ENCODE measurements at places on chromosomes 4 and X. TPM values are rescaled to one million over a fixed set of nuclear protein-coding genes. Genes with fewer than 3 reads are reported as not detected.

CFP gene
- total RNA-seq: 2.8 TPM

PLP2 gene
- total RNA-seq: 12.1 TPM

ZNF157 gene
- 0.81 TPM for total RNA-seq

RHOXF2 gene
- total RNA-seq: not detected

SGMS2 gene
- total RNA-seq: 9.7 TPM

POLN gene
- total RNA-seq: 1.5 TPM

PDLIM3 gene
- 12.0 TPM for total RNA-seq

ZBED1 gene
- total RNA-seq: 61.1 TPM

CXorf49B gene
- total RNA-seq: not detected

C1QTNF7 gene
- not detected for total RNA-seq

F9 gene
- not detected for total RNA-seq

SPATA4 gene
- not detected for total RNA-seq

RAB41 gene
- not detected for total RNA-seq
